ENCODE measurements at places on chromosomes 13 and 19.

GRCh38 chr13:74210693-74211393 lies 76.6 kb upstream of the KLF12 start:
- no peak for DNase-seq

GRCh38 chr13:31200637-31200971 lies 829 bp downstream of the B3GLCT start:
- peak; percentile 71 for DNase-seq

DNA sequence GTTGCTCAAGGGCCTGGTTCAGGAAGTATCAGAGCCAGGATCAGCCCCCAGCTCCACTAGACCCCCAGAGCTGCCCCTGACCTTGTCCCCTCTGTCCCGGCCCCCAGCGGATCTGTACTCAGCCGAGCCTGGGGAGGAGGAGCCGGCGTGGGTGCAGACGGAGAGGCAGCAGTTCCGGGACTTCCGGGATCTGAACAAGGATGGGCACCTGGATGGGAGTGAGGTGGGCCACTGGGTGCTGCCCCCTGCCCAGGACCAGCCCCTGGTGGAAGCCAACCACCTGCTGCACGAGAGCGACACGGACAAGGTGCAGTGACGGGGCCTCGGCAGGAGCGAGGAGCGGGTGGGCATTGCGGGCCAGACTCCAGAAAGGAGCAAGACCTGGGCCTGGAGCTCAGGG lies 14.6 kb downstream of the RCN3 start:
- DNase-seq: no peak

- no peak for DNase-seq
These were observed 26.3 kb upstream of the SERP2 start for GRCh38 chr13:44347301-44347700.

DNA sequence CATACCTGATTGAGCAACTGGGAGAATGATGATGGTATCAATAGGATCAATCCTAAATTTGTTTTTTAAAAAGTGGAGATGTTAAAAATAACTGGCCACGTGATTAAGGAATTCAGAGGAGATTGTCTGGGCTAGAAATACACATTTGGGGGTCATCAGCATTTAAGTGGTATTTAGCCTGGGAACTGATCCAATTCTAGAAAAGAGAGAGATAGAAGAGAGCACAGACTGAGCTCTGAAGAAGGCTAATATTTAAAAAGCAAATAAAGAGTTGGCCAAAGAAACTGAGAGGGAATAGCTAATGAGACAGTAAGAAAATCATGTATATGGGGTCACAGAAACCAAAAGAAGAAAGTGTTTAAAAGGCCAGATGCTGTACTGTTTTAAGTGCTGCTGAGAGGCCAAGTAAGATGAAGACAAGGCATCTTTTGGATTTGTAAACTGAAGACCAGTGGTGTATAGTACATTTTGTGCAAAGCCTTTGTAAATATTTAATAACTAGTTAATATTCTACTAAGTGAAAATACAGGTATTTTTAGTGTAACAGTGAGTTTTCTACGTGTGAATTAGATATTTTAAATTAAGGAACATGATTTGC lies 40.2 kb downstream of the UBL3 start:
- DNase-seq: no peak

DNA sequence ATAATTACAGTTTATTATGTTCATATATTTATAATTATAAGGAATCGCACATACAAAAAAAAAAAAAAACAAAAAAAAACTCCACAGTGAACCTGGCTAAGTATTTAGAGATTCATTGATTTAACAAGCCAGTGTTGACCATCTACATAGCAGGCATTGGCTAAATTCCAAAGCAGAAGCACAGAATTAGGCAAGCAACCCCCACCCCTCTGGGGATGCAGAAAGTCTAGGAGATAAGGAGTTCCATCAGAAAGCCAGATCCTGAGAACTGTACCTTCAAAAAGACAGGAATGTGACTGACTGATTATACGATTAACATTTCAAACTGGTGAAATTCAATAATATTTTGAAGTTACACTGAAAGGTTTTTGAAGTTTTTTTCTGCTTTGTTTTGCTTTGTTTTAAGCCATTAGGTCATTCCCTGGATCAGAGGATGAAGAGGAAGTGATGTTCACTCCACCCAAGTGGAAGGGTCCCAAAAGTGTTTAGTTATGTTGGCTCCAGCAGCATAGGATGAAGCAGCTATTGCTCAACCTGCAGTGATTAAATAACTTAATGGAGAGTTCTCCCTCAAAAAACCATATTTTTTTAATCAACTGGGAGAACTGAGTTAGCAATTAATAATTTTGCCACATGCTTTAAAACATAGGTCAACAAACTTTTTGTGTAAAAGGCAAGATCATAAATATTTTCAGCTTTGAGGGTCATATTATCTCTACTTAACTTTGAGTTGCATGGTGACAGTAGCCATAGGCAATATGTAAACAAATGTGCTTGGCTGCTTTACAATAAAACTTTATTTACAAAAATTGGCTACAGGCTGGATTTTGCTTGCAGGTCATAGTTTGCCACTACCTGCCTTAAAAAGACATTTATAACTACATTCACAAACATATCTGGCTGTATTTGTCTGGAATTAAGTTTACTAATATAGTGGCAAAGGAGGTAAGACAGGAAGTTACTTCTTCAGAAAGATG lies 49.6 kb downstream of the DOCK9 start:
- no peak for DNase-seq

DNA sequence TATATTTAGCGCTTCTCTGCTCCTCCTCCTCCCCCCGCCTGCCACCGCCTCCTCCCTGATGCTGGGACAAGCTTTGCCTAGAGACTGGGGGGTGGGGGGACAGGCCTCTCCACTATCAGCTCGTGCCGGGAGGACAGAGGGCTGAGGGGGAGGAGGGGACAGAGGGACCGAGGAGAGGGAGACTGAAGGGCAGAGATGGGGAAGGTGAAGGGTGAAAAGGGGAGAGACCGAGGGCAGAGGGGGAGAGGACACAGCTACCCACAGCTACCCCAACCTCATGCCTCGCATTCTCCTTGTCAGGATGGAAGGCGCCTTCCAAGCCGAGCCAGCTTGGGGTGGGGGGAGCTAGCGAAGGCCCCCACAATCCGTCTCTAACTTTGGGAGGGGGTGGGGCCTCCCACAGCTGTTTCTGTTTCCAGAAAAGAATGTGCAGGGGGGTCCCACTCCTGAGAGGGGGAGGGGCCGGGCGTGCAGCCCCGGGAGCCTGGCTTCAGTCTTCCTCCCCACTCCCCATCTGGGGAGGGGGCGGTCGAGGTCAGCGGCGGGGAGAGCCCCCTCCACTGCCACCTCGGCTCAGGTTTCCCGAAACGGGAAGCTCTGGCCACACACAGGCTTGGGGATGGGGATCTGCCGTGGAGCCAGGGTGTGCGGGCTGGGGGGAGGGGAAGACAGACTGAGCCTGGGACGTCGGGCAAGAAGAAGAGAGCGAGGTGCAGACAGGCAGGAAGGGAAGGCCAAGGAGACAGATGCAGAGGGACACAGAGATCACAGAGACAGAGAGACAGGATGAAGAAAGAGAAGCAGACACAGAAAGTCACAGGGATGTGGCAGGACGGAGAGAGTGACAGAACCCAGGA lies 1.6 kb downstream of the DACT3 start:
- DNase-seq: peak; percentile 79

- DNase-seq: no peak
These were observed 28.8 kb downstream of the SPRY2 start for GRCh38 chr13:80312012-80312704.

DNA sequence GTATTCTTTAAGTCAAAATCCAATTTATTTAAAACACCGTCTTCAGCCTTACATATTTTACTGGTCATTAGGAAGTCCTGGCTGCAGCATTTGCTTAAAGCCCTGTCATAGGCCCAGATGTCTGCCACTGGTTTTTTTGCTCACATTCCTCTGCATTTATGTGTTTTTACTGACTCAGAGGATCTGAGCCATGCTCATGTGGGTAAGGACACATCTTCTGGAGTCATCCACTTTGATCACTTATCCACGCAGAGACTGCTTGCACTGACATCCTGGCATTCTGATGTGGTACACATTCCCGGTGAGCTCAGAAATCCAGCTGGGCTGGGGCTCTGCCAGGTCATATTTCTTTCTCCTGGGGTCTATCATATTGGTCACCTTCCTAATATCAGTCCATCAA lies 531.7 kb upstream of the ARGLU1 start:
- DNase-seq: no peak

DNA sequence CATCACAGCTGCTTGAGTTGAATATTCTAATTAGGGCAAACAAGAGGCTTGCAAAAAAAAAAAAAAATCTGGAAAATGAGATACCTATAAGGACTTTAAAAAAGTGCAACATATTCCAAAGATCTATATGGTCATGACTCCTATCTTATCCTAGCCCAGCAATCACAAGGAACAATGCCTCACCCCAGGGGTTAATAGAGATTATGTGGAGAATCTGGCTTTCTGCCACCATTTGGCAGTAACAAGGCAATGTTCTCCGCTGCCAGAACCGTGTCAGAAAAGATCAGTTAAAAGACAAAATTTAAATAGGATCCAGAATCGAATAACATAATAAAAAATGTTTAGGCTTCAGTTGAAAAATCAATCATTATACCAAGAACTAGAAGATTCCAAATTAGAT lies 1643.2 kb upstream of the PRR20A start:
- DNase-seq: no peak

- no peak for DNase-seq
These were observed 114.0 kb downstream of the STK24 start for GRCh38 chr13:98462946-98463345.

DNA sequence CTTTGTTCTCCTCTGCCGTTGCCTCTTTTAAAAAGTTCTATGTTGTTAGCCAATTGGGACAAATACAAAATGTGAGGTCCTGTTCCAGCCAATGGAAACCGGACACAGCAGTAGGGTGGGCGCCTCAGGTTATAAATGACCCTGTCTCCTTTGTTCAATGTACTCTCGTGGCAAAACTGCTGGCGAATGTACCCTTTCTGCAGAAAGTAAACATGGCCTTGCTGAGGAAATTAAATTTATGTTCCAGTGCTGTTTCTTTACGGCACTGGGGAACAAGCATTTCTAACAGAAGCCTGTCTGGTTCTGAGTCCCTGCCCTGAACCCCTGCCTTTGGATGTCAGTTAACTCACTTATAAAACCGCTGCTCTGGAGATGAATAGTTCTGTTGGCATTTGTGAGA lies 140.7 kb downstream of the PCCA start:
- no peak for DNase-seq

DNA sequence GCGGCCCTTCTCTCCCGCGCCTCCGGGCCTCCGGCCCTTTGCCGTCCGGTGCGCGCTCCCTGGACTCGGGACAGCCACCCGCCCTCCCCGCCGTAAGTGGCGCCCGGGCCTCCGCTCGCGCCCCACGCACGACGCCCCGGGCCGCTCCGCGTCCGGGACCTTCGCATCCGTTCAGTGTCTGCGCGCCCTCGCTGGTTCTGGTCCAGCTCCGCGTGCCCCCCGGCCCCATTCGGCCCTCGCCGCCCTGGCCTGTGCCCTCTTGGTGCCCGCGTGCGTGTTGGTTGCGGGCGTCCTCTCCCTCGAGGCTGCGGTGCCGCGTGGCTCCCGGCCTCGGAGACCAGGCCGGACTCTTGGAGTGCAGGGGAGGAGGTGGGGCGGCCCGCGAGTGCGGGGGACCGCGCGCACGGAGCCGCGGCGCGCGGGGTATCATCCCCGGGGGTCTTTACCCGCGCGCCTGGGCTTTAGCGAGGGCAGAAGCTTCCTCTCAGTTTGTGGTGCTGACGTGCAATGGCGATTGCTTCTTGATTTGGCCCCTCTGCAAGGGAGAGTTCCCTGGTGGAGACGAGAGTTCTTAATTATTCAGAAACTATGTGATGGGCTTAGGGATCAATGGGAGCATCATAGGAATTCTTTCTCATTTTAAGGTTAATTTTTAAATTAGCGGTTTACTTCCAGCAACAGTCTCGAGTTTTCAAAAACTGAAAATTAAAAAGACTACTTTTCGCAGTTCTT lies 757 bp downstream of the WASF3 start:
- DNase-seq: peak; percentile 46

DNA sequence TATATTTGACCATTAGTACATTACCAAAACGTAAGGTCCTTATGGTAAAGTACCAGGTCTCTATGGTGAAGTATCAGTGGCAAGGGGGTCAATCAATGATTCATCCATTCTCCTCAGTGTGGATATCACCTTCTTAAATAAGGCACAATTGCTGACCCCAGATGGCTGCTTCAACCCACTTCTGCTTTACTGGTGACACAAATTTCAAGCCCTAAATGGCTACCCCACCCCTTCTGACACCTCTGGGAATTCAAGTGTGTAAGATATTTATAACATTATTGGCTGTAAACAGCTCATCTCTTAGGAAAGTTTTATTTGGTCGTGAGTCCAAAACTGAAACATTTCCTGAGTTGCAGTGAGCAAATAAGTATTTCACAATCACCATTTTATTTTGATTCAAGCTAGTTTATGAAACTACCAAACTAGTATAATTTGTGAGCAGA lies 7.9 kb upstream of the WBP4 start:
- DNase-seq: no peak

GRCh38 chr19:50505856-50506611 lies 5.0 kb downstream of the JOSD2 start:
- no peak for DNase-seq

GRCh38 chr19:17475541-17476115 lies 5.3 kb downstream of the SLC27A1 start:
- no peak for DNase-seq

DNA sequence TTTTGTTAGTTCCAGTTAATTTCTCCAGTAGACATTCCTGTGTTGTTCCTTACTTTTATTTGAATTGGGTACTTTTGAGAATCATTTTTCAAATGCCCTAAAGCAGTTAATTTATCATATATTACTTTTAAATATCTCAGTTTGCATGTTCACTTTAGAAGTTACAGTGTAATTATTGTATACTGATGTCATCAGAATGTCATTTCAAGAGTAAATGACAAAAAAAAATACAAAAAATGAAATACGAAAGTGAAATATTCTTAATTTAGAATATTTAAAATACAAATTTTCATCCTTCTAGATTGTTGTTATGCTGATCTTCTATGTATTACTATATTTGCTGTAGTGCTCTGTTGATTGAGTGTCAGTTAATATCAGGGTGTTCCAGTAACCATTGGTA lies 114.2 kb downstream of the PAN3 start:
- DNase-seq: no peak

DNA sequence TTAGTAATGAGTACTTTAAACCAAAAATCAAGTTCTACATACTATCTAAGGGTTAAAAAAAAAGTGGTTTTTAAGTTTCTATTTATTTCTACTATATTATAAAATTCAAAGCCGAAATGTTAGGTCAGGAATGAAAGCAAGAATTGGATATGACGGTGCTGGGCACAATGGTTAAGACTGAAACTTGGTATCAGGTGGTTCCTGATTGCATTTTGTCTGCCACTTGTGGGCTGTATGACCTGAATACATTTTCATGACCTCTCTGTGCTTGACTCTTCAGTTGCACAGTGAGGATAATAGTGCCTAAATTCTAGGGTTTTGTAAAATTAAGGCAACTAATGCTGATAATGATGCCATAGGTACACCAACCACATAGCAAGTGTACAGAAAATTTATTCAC lies 22.3 kb upstream of the ZNF675 start:
- no peak for DNase-seq

DNA sequence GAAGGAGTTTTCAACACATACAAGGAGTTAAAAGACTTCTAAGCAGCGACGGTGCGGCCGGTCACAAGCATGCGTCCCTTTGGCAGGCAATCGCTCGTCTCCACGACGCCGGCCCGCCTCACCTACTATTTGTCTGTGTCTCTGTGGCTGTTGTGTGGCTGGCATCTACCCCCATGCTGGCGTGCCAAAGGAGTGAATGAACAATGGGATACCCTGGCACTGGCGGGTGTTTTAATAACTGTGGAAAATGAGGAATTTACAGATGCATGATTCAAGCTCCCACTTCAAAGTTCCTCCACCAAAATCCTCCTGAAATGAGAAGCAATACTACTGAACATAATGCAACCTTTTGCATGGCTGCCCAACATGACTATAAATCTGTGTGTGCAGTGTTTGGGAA lies 176.6 kb downstream of the KLF5 start:
- DNase-seq: no peak

All from nephron progenitor cell (in vitro differentiated cells).